ENCODE measurements at places on chromosomes 2 and 18.
A peak's percentile ranks its signal among the peaks of the same experiment; 100 is the strongest.

DNA sequence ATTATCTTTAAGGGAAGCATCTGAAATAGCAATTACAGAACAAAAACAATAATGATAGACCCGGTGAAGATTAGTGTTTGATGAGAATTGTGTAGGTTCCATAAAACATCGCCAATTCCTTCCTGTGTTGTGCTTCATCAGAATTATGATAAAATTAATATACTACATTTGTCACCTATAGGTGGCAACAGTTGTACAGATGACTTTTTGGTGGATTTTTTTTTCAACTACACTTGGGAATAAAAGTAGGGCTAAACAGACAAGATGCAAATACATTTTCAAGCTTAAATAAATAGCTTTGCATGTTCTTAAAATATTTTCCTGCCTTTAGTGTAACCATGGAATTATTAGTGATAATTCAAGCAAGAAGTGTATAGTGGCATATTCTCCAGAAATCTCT is 7.0 kb upstream of the LYPD1 start:
- DNase-seq = no peak

- no peak for DNase-seq
These were observed 131.3 kb downstream of the INHBB start for GRCh38 chr2:120477198-120477597.

DNA sequence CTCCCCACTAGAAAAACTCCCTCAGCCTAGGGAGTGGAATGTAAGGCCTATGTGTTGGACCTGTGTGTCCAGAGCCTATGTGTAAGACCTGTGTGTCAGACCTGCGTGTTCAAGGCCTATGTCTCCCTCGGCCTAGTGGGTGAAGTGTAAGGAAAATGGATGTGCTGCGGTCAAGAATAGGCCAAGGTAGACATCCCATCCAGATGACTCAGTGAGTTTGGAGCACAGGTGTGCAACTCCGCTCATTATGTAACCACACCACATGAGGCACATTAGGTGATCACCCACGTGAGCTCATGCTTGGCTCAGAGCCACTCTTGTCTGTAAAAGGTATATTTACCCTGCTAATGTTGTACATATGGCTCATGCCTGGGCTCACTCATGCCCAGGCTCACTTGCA is 565.3 kb upstream of the CRIM1 start:
- DNase-seq = no peak

DNA sequence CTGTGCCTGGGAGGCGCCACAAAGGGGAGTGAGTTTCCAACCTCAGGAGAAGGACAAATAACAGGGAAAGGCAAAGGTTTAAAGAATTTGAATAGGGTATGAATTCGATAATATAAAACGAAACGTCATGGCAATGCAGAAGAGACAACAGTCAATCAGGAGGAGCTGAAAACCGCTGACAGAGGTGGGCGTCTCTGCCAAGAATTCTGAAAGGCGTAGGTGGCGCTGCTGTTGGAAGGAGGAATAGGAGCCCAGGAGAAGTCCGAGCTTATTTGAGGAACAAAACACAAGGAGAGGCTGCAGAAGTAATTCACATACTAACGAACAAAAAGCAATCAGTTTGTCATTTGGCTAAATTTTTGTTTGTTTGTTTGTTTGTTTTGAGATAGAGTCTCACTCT is 485.8 kb upstream of the POU3F3 start:
- DNase-seq = no peak

DNA sequence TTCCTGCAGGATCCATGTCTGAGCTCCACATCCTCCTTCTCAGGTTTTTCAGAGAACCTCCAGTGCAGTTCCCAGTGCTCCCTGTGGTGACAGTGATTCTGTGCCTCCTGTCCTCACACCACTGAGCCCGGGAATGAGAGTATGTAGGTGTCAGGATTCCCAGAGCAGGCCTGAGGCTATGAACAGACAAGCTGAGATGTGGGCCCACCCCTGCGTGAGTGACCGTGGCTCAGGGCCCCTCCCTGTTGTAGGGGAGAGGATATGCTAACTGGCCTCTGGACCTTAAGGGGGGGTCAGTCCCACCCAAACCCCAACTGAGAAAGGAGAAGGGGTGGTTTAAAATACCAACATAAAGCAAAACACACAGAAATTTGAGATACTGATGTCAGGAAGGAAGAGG is 104.8 kb upstream of the RAB12 start:
- DNase-seq = no peak

GRCh38 chr2:189441709-189442074 is 418 bp downstream of the WDR75 start:
- no peak for DNase-seq

DNA sequence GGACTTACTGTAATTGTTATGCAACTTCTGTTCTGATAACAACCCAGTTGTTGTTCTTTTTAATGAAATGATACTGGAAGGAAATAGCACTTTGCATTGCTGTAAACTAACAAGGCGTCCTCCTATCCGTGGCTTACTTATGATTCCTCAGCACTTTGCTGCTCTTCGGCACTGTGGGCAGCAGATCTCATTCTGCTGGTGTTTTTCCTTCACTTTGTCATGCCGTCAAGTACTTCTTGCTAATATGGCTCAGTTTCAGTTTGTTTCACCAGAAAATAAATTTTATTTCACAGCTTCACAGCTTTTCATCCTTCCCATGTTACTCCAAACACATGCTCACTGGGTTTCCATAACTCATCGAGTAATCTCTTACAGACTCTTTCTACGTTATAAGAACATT is 289.3 kb downstream of the MEIS1 start:
- no peak for DNase-seq

DNA sequence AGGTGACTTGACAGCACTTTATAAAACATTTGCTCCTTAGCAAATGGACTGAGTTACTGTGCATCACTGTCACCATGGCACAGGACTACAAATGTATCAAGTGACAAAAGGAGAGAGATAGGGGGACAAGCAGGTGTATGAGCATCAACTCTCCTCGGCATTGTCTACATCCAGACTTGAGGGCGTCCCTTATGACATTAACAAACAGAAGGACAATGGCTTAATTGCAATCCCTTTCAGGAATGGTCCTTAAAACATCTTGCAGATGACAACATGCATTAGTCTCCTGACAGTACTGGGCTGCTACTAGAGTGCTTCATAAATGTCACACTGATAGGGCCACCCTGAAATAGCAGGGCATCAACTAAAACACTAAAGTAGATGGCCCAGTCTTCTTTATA is 198.8 kb downstream of the PDE1A start:
- no peak for DNase-seq

GRCh38 chr2:162297925-162298552 is 20.4 kb downstream of the IFIH1 start:
- DNase-seq = peak; percentile 25

DNA sequence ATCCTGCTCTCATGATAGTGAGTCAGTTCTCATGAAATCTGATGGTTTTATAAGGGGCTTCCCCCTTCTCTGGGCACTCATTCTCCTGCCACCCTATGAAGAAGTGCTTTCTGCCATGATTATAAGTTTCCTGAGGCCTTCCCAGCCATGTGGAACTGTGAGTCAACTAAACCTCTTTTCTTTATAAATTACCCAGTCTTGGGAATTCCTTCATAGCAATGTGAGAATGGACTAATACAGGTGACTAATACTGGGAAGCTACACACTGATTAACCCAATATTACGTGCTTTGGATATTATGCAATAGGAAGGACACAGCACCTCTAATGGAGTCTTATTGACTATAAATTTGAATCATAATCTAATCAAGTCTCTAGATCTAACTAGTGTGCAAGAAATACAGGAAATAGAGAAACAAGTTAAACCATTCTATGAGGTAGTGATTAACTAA is 107.2 kb upstream of the ETAA1 start:
- no peak for DNase-seq

- DNase-seq = no peak
These were observed 18.7 kb upstream of the REL start for GRCh38 chr2:60862642-60863041.

GRCh38 chr2:25814681-25815080 is 63.6 kb downstream of the ASXL2 start:
- DNase-seq = no peak

- no peak for DNase-seq
These were observed 391.2 kb downstream of the PTPRM start for GRCh38 chr18:7958081-7958896.

DNA sequence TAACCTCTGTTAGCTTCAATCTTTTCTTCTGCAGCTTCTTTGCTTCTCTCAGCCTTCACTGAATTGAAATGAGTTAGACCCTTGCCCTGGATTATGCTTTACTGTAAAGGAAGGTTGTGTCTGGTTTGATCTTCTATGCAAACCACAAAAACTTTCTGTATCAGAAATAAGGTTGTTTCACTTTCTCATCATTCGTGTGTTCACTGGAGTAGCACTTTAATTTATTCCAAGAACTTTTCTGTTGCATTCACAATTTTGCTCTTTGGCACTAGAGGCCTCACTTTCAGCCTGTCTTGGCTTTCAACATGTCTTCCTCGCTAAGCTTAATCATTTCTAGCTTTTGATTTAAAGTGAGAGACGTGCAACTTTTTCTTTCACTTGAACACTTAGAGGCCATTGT is 365.3 kb downstream of the TDRD15 start:
- no peak for DNase-seq

GRCh38 chr18:10202845-10203321 is 251.6 kb upstream of the APCDD1 start:
- DNase-seq = no peak

- DNase-seq = no peak
These were observed 205.5 kb downstream of the FBXO15 start for GRCh38 chr18:73942081-73942625.
